ENCODE measurements at places on chromosomes 6 and 20.

DNA sequence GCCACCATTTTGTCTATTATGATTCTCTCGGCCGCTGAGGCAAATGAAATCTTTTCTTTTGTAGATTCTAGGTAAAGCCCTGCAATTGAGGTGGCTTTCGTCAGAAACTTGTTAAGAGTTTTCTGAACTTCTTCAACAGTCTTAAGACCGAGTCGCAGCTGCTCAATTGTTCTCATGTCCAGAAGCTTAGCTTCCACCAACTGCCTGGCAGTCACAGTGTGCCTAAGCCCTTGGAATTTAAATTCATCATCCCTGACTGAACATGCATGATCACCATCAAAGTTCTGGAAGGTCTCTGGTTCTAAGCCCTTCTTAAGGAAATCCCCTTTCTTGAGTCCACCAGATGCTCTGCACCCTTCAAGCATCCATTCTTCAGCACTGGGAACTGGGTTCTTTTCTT, 25.7 kb downstream of the DST start:
- DNase-seq = no peak

DNA sequence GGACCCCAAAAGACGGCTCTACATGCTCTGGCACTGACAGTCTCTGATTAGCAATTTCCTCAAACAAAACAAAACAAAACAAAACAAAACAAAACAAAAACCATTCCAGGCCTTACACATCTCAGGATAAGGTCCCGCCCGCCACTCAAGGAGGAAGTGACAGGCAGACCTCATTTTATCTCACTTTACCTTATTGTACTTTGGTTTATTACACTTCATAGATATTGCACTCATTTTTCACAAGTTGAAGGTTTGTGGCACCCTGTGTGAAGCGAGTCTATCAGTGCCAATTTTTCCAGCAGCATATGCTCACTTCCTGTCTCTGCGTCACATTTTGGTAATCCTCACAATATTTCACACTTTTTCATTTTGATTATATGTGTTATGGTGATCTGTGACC, 15.2 kb downstream of the ZBP1 start:
- no peak for DNase-seq

DNA sequence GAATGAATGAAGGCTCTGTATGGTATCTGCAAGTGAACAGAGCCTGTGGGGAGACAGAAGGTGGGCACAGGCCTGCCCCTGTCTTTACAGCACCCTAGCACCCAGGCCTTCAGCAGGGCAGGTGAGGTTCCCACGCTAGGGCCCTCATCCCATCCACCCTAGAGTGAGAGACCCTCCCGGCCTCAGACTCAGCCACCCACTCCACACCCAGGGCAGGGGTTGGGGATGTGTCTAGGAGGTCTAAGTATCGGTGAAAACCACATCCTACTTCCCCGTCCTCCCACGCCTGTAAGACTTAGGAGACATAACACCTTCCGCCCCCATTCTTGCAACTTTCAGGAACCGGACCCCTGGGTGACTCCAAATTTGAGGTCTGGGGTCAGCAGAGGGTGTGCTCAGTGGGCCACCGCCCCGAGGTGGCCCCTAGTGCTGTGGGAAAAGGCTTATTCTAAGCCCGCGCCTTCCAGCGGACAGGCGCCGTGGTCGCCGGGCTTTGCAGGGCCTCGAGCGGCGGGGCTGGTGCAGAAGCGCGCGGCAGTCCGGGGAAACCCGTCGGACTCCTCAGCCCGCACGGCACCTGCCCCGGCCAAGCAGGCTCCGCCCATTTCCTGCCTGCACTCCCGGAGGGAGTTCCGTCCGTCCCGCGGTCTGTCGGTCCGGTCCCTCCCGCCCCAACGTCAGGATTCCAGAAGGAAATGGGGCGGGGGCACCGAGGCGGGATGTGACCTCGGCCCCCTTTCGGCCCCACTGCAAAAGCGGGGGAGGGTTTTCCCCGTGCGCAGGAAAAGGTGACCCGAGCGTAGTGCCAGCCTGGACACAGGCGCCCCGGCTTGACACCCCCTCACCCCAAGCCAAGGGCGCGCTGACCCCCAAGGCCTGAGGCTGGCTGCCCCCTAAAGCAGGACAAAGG, 868 bp downstream of the SAMD10 start:
- no peak for DNase-seq

DNA sequence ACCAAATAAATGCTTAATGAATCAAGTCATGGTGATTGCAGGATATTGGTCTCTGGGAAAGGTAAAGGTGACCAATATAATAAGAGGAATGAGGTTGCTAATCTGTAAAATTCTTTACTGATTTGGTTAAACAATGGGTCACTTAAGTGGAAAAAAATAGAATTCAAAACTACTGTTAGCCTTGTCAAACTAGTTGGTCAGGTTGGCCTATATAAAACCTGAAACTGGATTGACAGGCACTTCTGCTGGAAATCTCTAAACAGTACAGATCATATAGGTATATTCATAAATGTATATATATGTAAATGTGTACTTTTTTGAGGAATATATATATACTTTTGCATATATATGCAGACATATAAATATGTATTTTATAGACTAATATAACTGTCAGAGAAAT, 19.7 kb downstream of the PLCB4 start:
- no peak for DNase-seq

DNA sequence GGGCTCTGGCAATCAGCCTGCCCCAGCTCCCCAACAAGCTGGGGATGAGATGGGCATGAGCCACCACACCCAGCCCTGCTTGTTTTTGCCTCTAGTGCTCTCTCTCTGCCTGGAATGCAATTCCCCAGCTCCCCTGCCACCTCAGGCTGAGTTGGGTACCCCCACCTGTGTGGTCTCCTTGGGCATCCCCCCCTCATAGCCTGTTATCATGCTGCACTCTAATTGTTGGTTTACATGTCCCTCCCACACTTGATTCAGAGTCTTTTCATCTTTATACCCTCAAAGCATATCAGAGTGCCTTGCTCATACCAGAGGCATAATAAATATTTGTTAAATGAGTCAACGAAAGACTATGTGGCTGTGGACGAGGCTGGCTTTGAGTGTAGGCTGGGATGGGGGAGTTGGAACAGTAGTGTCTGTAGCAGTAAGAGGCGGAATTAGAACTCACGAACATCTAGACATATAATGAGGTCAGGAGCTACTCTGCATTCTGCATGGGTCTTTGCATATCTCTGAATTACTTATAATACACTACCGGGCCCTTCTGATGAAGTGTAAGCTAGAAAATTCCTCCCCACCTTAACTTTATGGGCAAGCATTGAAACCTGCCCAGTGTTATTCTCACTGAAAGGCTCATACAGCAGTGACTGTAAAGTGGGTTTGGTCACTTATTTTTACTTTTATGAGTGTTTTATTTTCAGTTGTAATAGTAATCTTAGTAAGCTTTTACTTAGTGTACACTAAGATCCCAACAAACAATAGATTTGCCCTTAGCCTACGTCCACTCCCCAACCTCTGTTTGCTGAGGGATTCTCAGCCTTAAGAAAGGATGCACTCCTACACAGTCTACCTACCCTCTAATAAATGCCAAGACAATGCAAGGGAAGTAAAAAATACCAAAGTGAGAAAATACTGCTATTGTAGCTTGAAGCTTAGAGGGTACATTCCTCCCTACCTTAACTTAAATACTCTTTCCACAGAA, 58.7 kb downstream of the EDN1 start:
- DNase-seq = no peak

Measured in stimulated activated CD8-positive, alpha-beta memory T cell treated with anti-CD3 and anti-CD28 coated beads, Interleukin-2, amount 100 ng/mL, for 1 hour (primary cell).